ENCODE measurements at places on chromosomes 11 and 22.

DNA sequence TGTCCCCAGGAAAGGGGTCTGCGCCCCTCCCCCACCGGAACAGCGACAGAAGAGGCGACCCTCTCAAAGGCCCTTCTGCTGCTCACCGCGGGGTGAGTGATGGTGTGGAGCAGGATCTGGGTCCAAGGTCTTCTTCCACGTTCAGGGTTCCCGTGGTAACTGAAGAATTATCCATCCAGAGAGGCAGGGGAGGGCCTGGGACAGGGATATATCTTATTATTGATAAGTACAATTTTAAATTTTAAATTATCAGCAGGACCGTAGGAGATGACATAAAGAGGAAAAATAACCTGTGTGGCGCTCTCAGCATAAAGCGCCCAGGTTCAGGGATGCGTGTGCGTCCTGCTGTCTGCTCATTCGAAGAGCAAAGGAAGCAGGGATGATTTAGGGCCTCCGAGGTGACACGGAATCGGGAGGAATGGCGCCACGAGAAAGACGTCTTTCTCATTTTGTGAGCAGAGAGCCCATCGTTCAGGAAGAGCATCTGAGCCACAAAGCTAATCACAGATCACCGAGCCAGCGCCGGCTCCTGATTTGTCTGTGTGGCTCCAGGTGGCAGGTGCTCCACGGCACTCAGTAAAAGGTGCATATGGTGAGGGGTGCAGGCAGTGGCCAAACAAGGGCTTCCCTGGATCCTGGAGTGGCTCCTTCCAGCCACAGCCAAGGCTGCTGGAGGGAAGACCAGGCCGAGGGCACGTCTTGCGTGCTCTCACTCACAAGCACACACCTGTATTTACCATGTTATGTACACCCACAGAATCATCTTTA, 19.3 kb downstream of the KRTAP5-5 start:
- no peak for DNase-seq

DNA sequence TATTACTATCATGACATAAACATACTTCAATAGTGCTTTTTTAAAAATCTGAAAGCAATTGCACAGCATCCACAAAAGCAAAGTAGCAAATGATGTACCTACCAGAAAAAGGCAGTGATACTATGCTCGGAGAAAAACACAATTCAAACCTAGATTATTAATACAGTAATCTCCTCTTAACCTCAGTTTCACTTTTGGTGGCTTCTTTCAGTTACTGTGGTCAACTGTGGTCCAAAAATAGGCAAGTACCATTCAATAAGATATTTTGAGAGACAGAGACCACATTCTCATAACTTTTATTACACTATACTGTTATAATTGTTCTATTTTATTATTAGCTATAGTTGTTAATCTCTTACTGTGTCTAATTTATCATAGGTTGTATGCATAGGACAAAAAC, 20.8 kb downstream of the KCNA4 start:
- DNase-seq = no peak

DNA sequence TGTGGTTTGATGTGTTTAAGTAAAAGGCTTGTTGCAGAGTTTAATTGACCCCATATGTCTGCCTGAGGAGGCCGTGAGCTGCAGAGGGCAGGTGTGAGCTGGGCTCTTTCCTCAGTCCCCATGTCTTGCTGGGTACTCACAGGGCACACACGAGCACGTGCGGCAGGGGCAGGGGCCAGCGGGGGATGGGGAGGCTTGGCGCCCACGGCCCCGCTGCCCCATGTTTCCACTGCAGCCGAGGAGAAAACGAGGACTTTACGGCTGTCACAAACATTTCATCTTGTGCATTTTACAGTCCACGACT, 24.7 kb upstream of the CCDC188 start:
- DNase-seq = no peak

DNA sequence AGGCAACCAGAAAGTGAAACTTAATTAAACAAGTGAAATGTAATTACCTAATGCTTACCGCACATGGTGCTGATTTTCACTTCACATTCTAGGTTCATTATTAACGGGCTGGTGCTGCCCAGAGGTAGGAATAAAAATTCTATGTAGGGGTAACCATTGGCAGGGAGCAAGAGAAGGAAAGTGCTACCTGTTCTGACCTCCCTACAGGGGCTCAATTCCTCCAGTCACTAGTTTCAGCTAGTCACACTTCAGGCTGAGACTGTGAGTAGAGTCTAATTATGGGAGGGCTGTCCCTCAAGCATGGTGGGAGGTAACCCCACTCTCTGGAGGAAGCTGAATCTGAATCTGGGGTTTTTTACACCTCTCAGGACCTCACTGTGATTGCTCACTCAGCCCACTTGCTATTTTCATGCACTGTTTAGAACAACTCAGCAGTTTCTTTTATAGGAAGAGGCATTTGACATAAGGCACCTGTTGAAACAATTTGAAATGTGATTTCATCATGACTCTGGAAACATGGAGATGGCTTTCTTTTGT, 75.4 kb downstream of the MAML2 start:
- DNase-seq = no peak

DNA sequence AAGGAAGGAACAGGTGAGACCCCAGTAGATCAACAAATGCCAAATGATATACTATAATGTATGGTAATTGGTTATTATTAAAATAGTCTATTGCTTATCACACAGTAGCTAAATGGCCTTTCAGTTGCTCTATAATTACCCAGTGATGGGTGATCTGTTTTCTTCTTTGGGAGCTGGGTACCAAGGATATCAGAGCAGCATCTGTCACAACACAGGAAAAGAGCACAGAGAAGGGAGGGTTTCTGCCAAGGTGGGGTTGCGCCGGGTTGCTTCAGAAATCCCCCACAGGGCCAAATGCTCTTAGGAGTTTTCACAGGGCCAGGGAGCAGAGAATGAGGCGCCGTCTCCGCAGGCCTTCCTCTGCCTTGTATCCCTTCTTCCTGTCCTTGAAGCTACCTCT, 469.4 kb downstream of the INSC start:
- DNase-seq = no peak

DNA sequence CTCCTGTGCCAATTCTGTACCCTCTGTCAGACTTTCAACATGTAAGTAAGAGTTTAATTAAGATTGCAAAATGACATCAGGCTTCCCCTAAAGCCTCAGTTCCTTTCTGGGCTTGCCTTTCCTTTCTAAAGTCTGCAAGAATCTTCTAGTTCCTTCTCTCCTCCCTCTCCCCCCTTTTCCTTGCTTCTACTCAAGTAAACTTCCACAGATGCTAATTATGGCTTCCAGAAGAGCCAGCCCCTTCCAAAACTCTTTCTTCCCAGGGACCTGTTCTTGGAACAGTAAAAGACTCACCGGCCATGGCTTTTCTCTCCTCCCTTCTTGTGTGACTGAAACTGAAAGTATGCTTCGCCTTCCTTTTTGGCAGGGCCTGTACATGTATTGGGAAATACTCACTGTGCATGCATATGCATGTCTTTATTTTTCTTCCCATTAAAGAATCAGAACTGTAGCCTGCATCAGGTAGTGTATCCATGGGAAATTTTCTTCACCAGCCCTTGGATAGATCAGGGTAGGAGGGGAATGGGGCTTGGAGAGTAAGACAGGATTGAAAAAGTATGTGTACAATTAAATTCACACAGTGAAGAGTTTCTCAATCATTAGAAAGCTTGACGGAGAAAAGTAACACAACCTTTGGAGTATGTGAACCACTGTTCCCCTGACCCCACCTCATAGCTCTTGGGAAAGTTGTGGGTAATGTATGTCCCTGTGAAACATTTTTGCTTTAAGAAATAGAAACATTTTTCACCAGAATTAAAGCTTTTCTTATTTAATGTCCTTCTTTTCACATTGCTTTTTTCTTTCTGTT, at the start of gene CASP1:
Gene CASP1, minus strand, starts transcription at position 332 of the 808 bp plus-strand sequence. Its CDS starts 31 bp downstream, at position 301.
- DNase-seq = no peak

GRCh38 chr11:110069158-110069737, 23.9 kb upstream of the ZC3H12C start:
- no peak for DNase-seq

DNA sequence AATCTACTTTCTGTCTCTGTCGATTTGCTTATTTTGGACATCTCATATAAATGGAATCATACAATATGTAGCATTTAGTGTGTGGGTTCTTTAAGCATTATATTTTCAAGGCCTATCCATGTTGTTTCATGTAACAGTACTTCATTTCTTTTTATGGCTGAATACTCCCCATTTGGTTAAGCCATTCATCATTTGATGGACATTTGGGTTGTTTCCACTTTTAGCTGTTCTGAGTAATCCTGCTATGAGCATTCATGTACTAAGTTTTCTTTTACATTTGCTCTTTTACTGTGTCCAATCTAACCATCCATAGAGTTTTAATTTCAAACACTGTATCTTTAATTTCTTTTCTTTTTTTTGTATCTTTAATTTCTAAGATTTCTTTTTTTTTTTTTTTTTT, 55.6 kb upstream of the SPTBN2 start:
- no peak for DNase-seq

GRCh38 chr11:132777067-132777975, 755.0 kb downstream of the OPCML start:
- DNase-seq = no peak

- no peak for DNase-seq
These were observed 34.4 kb upstream of the CD82 start for GRCh38 chr11:44531116-44531504.

DNA sequence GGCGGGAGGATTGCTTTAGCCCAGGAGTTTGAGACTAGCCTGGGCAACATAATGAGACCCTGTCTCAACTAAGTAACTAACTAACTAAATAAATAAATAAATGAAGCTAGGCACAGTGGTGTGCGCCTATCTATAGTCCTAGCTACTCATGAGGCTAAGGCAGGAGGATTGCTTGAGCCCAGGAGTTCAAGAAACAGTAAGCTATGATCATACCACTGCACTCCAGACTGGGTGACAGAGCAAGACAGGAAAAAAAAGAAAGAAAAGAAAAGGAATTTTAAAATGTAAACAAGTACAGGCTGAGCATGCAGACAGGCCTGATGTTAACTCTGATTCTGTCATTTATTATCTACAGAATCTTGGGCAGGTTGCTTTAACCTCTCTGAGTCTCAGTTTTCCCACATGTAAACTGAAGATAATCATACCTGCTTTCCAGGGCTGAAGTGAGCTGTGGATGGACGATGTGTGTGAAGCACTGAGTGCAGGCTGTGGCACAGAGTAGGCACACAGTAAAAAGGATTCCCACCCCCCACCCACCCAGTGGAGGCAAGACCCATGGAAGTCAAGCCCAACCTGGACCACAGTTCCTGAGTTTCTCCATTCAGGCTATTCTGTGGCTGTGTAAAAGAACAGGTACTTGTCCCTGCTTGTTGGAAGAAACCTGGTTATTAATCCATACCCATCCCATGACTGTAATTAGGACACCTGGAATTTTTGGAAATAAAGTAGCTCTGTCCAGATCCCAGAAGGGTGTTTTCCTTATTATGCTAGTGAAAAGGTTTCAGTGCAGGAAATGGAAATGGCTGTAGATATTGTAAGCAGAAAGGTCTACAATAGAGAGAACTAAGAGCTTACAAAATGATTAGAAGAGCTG, 18.7 kb upstream of the SCUBE2 start:
- DNase-seq = no peak

- no peak for DNase-seq
These were observed 898.5 kb downstream of the METTL15 start for GRCh38 chr11:29006668-29007067.

- no peak for DNase-seq
These were observed 62.8 kb downstream of the DDX10 start for GRCh38 chr11:108727665-108728064.
